ENCODE measurements at places on chromosomes 4 and X.
A peak's percentile ranks its signal among the peaks of the same experiment; 100 is the strongest.

DNA sequence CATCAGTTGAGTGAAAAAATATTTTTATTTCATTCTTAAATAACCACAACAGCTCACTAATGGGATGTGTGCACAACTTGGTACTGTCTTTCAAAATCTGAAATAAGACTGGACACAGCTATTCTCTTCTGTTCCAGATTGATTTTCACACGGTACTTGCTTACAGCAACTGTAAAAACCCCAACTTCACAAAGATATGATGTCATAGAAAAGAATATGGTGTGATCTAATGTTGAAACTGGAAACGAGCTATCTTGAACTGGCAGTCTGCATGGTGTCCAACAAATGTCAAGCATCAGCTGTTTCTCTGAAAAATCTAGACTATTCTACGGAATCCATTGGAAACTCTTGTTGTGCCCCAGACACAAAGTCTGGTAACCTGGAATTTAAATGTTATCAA lies 14.7 kb downstream of the HELQ start:
- DNase-seq: no peak

DNA sequence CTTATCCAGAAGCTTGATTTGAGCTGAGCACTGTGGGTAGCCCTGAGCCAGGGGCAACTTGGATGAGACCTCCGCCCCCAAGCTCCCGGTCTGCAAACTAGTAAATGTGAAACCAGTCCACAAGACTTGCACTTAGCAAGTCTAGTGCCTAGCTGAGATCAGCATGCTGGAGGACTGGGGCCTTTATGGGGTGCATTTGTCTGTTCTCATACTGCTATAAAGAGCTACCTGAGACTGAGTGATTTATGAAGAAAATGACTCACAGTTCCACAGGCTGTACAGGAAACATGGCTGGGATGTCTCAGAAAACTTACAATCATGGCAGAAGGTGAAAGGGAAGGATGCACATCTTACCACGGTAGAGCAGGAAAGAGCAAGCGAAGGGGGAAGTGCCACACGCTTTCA lies 42.1 kb upstream of the HOPX start:
- DNase-seq: no peak

DNA sequence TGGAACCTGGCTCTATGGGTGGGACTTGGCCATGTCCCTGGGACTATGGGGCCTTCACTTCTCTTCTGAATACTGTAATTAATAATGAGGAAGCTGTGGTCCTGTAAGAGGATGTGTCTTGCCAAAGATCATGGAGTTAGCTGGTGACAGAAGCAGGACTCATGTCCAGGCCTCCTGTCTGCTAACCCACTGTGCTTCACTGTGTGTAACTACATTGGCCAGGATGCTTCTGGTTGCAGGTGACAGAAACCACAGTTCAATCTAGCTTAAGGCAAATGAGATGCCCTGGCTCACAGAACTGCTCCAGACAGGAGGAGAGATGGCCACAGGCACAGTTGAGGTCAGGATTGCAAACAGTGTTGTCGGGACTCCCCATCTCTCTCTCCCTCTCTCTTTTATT lies 3.1 kb downstream of the MTMR1 start:
- no peak for DNase-seq

GRCh38 chr4:108036213-108036612 lies 46.5 kb downstream of the HADH start:
- no peak for DNase-seq

GRCh38 chr4:1245481-1246051 lies 3.4 kb downstream of the CTBP1 start:
- no peak for DNase-seq

GRCh38 chrX:38999967-39000745 lies 198.9 kb downstream of the MID1IP1 start:
- DNase-seq: peak; percentile 25

Data from gastrocnemius medialis (tissue), 4 donors.